ENCODE measurements at places on chromosomes 6 and 20.

DNA sequence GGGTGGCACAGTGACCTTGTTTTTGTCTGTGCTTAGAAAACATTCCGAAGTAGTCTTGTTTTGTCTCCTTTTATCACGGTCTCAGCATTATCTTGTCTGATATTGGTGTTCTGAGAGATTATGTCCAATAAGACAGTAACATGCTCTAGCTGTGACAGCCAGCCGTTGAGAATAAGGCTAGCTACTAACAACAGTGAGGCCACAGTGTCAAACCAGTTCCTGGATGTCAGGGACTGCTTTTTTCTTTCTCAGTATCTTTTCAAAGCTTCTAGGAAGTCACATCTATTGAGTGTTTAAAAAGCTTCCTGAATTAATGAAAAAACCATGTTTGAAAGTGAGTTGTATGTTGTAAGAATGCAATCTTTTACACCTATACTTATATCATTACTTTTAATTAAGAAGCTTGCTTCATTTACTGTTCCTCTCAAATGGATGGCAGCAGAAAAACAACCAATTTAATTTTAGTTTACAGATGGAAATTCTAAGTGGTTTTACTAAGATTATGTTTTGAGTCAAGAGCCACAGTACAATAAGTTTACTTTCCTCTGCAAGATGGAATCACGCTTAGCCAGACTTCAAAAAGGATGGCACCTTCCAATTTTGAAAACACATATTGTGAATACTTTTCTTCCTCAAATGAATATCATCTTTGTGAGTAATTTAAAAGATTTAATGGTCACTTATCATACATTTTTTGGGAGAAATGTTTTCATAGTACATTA lies 53.1 kb downstream of the MAP3K7 start:
- no peak for DNase-seq

DNA sequence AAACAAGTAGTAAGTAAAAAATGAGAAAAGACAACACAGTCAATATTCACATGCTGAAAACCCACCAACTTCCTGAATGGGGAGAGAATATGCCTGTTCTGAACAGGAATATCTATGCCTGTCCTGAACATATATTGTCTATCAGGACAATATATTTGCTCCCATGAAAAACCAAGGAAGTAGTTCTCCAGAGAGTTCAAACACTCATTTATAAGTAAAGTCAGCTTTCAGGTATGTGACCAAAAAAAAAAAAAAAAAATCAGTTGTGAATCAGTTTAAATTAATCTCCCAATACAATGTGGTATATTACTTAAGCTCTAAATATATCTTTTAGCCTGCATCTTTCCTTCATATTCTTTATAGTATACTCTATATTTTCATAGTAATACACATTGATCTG lies 119.5 kb downstream of the MYB start:
- no peak for DNase-seq

- no peak for DNase-seq
These were observed 14.1 kb upstream of the BEND3 start for GRCh38 chr6:107129370-107129925.

- DNase-seq = no peak
These were observed 1040.7 kb upstream of the FLRT3 start for GRCh38 chr20:15378151-15378550.

DNA sequence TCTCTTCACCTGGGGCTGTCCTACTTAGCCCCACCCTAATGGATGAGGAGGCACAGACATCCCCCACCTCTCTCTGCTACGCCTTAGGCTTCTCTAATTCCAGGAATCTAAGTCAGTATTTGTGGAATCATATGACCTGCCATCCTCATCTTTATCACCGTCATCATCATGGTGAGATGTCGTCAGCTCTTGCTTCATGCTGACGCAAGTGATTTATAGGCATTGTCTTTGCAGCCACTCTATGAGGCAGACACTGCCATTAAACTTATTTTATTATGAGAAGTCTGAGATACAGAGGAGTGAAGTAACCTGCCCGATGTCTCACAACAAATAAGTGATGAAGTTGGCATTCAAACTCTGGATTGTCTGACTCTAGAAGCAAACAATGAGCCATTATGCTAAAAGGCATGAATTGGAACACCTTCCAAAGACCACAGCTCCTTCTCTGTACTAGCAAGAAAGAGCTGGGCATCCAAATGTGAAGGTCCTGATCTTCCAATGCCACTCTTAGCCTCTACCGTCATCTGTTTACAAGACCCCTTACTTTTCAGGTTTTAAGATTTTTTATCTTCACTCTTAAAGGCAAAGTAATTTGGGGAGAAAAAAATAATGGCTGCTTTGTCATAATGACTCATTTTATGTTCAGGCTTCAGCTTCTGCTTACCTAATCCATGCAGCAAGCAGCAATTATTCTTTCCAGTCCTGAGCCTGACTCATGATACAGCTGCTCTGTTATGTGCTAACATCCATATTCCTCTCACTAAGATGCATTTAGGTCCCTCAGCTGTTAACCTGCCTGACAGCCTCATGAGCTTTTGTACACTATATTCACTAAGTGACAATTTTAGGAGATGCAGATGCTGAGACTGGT lies 113.7 kb upstream of the BCLAF1 start:
- DNase-seq = no peak

GRCh38 chr6:134689641-134690040 lies 260.3 kb downstream of the ALDH8A1 start:
- DNase-seq = no peak

DNA sequence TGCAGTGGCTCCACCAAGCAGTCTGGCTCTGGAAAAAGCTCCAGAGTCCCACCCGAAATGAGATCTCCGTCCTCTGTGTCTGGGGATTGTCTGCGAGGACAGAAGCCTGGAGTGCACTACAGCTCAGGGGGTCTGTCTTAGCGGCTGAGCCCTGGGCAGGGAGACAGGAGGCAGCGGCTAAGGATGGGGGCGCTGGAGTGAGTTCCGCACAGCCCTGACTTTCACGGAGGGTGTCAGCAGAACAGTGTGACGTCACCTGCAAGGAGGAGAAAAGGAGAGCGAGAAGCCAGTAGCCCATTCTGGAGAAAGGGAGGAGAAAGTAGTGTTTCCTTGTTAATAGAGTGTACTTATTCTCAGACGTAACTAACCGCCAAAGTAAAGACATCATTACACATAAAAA lies 97.6 kb downstream of the FAM50B start:
- no peak for DNase-seq

GRCh38 chr6:51569594-51569993 lies 517.8 kb downstream of the PKHD1 start:
- no peak for DNase-seq

GRCh38 chr6:3324262-3324942 lies 65.7 kb downstream of the PSMG4 start:
- no peak for DNase-seq

- no peak for DNase-seq
These were observed 233.0 kb upstream of the JAG1 start for GRCh38 chr20:10906834-10907233.

DNA sequence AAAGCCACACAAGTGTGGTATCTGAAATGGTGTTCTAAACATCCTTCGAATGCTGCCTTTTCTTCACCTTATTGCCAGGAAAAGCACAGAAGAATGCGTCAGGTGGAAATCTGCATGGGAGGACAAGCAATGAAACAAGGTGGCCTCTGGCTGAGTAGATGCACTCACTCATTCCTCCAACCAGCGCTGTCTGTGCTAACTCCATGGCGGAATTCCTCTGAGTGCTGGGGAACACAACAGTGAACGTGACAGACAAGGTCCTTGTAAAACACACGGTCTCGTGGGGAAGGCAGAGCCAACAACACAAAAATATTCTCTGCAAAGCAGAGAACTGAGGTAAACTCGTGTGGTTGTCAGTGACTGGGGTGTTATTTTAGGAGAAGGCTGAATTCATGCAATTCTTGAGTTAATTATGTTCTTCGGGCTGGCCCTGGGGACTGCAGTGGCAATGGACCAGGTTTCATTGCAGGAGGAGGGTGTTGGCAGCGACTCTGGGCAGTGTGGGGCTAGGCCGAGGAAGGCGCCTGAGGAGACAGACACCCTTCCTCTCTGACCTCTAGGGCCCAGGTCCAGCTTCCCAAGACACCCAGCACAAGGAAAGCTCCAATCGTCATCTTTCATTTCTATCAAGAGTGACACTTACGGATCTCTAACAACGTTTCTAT lies 339.7 kb downstream of the PRKN start:
- no peak for DNase-seq

DNA sequence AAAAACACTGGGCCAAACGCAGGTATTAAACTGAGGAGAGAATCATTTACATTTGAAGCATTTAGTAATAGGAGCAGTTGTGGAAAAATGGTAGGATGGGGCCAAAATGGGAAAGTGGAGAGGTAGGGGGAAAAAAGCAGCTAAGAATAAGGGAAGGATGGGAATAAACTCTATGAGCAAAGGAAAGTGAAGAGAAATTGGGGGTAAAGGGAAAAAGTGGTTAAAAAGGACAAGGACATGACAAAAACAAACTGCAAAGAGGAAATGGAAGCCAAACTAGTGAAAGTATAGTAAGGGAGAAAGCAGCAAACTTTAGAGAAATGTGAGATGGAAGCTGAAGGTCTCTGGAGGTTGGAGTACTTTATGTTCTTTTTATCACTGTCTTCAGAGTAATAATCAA lies 6.2 kb upstream of the ZSCAN16 start:
- DNase-seq = no peak

GRCh38 chr20:1180949-1181348 lies 3.8 kb downstream of the TMEM74B start:
- no peak for DNase-seq

GRCh38 chr6:39520916-39521315 lies 198.4 kb upstream of the KCNK16 start:
- no peak for DNase-seq

DNA sequence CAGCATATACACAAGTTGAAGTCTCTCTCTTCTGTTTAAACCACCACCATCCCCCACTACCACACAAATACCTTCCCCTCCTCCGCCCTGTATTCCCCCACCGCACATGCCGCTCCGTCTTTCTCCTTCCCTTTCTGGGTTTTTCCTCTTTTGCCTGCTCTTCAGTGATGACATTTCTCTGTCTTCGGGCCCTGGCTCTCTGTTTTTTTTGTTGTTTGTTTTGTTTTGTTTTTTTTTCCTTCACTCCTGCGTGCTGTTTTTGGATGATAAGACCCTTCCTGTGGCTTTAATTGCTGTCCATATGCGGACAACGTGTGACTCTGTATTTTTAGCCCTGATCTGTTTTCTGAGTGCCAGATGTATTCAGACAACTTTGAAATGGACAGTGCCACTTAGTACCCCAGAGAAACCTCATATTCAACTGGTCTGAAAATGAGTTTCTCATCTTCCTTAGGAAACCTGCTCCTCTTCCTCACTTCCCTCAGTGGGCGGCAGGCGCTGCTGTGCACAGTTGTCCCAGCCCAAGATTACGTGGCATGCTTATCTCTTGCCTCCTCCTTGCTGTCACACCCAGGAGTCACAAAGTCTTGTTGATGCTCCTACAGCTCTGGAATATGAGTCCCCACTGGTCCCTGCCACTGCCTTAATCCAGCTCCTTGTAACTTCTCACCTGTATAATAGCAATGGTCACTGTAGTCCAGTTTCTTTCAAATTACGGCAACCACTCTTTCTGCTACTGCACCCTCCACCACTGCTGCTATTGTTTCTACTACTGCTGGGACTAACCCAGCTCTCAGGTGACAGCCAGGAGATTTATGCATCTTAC lies 8.2 kb downstream of the PPP1R14C start:
- DNase-seq = no peak

DNA sequence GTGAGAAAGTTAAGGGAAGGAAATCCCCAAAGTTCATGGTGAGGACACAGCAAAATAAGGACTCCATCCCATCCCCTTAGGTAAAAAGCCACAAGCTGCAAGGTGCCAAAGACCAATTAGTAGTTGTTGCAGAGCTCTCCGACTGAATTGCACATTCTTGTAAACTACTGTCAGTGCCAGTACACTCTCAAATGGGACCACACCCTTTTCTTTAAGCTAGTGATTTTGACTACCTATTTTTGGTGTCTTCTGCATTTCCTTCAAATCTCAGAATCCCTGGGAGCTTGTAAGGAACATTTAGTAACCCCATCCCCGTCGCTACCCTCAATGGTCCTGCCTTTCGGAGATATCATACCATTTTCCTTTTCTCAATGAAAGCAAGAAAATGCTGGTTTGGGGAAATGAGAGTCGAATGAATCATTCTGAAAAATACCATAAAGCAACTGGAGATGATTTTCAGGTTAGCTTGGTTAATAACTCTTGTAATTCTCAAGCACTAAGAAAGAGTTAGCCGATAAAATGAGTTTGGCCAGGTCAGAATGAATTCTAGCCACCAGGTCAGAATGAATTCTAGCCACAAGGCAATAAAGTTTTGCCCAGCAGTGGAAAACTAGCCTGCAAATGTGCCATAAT lies 5.2 kb upstream of the HMGN3 start:
- no peak for DNase-seq

DNA sequence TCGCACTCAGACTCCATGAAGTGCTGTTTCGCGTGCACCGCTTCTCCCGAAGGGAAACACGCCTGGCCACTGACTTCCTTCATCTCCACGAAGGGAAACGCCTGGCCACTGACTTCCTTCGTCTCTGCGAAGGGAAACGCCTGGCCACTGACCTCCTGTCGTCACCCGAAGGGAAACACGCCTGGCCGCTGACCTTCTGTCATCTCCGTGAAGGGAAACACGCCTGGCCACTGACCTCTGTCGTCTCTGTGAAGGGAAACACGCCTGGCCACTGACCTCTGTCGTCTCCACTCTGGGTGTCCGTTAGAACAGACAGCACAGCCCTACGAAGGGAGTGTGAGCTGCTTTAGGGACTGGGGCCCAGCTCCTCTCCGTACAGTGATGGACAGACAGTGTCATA lies 17.1 kb upstream of the ADRM1 start:
- no peak for DNase-seq

DNA sequence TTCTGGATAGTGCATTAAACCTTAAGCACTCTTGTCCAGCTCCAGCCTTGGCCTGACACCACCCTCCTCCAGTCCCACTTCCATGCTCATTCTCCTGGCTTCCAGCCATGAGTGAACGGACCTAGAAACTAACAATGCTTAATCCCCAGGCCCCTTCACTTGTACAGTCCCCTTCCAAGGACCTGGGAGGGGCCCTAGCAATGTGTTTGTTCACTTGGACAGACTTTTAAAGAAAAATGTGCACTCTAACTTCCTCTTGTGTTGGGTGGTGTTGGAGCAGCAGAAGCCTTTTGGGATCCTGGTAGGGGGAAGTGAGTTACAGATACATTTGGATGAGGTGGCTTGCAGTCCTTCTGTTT lies 48.9 kb upstream of the CCN6 start:
- DNase-seq = no peak

- DNase-seq = no peak
These were observed 88.9 kb upstream of the ECI2 start for GRCh38 chr6:4224067-4224978.
